ENCODE measurements at places on chromosomes 3 and 15. TPM values are rescaled to one million over a fixed set of nuclear protein-coding genes. Genes with fewer than 3 reads are reported as not detected.

GRCh38 chr3:43366885-43367284 is 80.5 kb downstream of the SNRK start:
- no peak for DNase-seq

DNA sequence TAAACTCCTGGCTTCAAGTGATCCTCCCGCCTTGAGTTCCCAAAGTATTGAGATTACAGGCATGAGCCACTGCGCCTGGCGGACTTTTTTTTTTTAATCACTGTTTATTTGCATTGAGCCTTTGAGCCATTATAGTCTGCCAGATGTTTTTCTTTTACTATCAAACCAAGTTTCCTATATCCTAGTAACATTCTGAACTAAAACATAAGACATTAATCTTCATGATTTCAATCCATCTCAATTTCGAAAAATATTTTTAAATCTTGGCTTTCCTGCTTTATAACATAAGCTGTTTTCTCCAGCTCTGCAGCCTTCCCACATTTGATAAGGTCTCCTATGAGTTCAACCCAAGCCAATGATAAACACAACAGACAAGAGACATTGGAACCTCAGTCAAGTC is 75.4 kb downstream of the UMPS start:
- no peak for DNase-seq

DNA sequence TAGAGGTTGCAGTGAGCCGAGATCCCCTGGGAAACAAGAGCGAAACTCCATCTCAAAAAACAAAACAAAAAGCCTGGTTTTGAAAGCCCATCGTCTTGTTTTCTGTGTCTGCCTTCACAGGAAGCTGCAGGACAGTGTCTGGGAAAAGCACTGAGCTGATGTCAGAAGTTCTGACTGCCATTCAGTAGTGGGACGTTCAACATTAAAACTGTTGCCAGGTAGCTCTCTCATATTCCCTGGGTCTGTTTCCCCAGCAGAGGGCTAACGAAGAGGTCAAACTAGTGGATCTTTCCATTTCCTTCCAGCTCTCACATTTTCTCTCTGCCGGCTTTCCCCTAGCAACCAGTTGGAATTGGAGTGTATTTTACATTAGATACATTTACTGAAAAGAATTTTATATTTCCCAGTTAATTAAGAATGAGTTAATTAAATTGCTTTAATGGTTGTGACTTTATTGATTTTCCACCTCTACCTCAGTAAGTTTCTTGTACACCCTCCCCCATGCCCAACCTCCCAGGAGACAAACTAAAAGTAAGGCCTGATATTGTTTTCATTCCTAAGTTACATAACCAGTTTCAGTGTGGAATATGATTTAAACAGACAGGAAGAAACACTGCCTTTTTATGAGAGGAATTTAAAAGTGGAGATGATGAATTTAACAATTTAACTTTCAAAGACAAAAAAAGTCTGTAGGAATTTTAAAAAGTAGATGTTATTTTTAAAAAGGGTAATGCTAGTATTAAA is 29.9 kb downstream of the RCN2 start:
- DNase-seq: no peak

DNA sequence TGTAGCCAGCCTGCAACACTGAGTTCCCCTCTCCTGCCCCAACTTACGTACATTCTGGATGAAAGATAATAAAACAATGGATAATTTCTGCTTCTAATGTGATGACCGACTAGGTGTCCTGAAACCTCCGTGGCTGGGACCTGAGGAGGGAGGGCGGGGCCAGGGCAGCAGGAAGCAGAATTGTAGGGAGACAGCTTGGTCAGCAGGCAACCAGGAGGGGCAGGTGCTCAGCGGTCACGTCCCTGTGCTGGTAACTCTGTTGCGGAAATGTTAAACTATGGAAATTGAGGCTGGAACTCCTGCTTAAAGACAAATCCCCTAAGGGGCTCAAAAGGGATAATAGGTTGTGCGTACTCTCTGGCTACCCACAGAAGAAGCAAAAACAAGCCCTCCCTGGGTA is 30.4 kb downstream of the SLC6A20 start:
- no peak for DNase-seq

DNA sequence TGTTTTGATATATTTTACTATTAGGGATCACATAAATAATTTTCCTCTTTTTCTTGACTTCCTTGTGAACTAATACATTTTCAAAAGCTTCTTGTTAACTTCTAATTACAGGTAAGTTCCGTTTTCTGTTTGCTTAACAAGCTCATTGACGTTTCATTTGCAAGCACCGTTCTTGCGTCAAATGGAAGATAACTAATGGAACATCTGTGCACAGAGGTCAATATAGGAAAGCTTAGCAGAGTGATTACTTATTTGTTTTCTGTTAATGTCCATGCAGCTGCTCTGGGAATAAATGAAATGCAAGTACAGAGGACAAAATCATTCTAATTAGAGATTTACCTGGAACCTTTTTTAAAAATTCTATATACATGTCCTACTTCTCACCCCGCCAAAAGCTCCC is 115.5 kb upstream of the C2CD4B start:
- no peak for DNase-seq

DNA sequence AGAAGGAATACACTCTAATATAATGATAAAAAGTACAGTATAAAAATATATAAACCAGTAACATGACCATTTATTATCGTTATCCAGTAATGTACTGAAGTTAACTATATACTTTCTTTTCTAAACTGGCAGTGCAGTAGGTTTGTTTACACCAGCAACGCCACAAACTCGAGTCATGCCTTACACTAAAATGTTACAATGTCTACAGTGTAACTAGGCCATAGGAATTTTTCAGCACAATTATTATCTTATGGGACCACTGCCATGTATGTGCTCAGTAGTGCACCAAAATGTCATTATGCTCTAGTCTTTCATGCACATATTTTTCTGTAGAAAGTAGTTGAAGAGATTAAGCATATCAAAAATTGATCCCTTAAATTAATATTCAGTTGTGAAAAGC is 609.8 kb upstream of the BCHE start:
- no peak for DNase-seq

GRCh38 chr3:30813734-30814133 is 80.7 kb downstream of the GADL1 start:
- DNase-seq: no peak

- DNase-seq: no peak
Observed at GRCh38 chr3:71052716-71053115, 530.8 kb downstream of the FOXP1 start.

DNA sequence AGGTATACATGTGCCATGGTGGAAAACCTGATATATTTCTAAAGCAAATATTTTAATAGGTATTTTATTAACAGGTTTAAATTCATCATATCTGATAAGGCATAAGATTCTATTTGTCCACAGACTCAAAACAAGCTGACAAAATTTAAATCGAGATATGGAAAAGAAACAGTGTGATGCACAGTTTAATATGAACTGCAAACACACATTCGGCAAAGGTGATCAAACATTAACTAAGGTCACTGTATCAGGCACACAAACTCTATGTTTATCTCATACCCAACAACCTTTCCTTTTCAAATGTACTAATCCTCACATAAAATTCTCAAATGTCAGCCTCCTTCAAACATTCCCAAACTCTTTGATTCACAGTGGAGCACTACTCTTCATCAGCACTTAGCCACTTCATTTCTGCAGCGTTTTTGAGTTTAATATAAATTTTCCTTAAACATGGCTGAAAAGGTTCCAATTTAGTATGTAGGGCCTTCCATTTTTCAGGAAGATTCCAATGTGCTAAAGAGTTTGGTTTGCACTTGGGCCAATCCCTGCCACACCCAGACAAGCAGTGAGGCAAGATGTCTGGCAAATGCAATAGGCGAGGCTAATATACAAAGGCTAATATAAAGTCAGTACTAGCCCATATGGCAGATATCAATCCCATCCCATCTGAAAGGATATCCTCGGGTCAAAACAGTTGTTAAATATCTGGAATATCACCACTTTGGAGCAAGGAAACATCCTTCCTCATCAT is 84.6 kb downstream of the GBE1 start:
- DNase-seq: no peak

- peak; percentile 26 for DNase-seq
Observed at GRCh38 chr3:62525281-62525680, 151.9 kb upstream of the FEZF2 start.

GRCh38 chr3:133424937-133425869 is 25.3 kb downstream of the BFSP2 start:
- no peak for DNase-seq

DNA sequence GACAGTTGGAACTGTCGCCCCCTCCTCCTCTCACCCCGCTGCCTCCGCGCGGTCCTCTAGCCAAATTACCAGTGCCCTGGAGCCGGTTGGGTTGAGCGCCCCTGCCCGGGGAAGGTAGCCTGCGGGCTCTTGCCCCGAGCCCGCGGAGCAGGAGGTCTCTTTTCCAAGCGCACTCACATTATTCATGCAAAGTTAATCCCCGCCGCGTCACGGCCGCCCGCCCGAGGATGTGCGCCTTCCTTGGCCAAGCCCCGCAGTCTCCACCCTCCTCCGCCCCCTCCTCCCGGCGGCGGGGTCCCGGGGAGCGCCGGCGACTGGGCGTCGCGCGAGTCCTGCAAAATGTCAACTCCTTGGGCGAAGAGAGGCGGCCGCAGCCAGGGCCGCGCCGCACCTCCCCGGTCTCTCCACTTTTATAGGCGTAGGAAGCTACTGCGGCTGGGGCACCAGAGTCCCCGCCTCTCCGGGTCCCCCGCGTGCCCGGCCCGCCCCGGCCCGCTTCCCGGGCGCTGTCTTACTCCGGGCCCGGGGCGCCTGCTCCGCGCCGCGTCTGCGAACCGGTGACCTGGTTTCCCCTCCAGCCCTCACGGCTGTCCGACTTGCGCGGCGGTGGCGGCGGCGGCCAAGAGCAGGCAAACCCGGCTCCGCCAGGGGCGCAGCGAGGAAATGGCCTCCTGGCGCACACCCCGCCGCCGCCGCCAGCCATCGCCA is at the start of gene THRB:
Gene THRB (minus strand): TSS at position 233 of the 708 bp plus-strand sequence.
- DNase-seq: no peak

- DNase-seq: no peak
Observed at GRCh38 chr15:56394909-56395308, 29.7 kb downstream of the TEX9 start.

DNA sequence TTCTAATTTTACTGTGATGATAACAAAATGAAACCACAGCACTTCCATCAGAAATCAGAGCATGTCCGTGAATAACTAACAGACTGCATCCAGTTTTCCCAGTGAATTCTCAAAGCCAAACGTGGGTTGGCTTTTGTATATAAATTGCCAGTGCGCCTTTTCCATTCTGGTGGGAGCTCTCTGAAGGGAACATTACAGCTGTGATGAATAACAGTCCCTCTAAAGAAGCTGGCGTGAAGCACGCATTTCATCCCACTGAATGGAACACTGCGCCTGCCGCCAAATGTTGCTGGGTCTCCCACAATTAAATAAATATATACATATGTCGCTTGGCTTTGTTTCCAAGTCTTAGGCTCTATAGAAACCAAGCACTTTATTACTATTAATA is 113.0 kb upstream of the PFN2 start:
- DNase-seq: no peak

GRCh38 chr3:126679831-126680666 is 24.0 kb upstream of the CHCHD6 start:
- no peak for DNase-seq

GRCh38 chr3:153897842-153898241 is 223.3 kb upstream of the ARHGEF26 start:
- DNase-seq: no peak

GRCh38 chr15:85545752-85546151 is 165.3 kb downstream of the AKAP13 start:
- DNase-seq: no peak

SNX4 gene
- 74.3 TPM for polyA plus RNA-seq

CNTN3 gene
- 5.1 TPM for polyA plus RNA-seq

TJP1 gene
- polyA plus RNA-seq: 189 TPM

SCN11A gene
- polyA plus RNA-seq: 2.2 TPM

BSN gene
- 1.2 TPM for polyA plus RNA-seq

Data from left renal cortex interstitium (tissue), 4 donors.